ENCODE measurements at places on chromosomes 1 and 21. TPM values are rescaled to one million over a fixed set of nuclear protein-coding genes. Genes with fewer than 3 reads are reported as not detected.

GRCh38 chr1:154191990-154192461 lies at the start of gene TPM3:
Gene TPM3 (minus strand): TSS chr1:154192100. CDS start chr1:154192018, 82 bp downstream.
- no peak for DNase-seq

DNA sequence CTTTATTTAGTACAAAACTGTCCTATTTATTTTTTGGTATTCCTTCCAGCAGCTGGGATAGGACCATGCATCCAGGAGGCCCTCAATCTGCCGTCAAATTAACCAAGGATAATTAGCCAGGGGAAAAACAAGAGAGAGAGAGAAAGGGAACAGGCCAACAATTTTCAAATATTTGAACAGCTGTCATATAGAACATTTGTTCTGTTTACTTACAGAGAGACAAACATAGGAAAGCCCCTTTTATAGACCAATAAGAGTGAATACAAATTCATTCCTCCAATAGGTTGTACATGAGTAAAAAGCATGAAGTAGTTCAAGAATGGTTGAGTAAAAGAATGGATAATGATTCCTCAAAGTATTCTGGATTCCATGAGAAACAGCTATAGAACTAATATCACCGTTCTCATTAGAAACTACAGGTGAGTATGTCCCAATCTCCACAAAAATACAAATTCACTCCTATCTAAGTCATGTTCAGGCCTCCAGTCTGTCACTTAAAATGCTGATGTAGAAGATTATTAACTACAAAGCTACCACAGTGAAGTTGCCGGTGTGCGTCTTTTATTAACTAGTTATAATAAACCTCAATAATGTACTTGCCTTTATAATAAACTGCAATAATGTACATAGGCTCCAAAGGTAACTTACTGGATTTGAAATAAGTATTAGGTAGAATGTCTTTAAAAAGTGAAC lies 64.8 kb upstream of the GNG4 start:
- no peak for DNase-seq

DNA sequence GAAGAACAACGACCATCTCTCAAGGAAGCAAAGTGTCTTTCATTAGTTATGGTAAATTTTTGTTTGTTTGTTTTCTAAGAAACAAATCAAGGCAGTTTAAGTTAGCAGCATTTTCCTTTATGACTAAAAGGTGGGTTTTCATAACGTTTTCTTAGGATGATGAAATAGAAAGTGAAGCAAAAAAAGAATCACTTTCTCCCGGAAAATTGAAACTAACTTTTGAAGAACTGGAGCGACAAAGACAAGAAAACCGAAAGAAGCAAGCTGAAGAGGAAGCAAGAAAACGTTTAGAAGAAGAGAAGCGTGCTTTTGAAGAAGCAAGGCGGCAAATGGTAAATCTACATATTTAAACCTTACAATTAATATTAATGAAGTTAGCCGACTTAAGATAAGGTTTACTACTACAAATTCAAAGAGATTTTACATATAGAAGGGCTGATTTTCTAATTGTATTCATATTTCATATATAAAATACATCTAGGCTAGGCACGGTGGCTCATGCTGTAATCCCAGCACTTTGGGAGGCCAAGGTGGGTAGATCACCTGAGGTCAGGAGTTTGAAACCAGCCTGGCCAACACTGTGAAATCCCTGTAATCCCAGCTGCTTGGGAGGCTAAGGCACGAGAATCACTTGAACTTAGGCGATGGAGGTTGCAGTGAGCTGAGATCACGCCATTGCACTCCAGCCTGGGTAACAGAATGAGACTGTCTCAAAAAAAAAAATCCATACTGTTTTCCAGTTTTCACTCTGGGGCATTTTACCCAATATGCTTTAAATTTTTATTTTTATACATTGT lies 38.3 kb downstream of the NEXN start:
- no peak for DNase-seq

The PODN gene
- 250 TPM for total RNA-seq

GRCh38 chr1:6585081-6585722 lies 5.4 kb downstream of the ZBTB48 start:
- DNase-seq = no peak

DNA sequence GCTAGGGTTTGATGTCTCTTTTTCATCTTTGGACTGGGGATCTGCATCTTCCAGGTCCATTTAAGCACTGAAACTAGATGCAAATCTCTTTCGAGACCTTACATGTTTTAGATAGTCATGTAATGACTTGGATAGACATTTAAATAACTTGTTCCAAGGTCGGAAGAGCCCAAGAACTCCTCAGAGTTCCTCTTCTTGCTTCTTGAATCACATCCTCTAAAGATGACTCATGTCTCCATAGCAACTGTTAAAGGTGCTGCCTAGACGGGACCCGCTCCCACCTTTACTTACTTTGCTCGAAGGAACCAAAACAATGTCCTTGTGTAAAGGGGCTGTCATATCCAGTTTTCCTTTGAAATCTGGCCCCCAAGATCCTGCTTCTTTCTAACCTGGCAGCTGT lies 130.0 kb downstream of the EDEM3 start:
- no peak for DNase-seq

The SLAMF6 gene
- 2.2 TPM for total RNA-seq

DNA sequence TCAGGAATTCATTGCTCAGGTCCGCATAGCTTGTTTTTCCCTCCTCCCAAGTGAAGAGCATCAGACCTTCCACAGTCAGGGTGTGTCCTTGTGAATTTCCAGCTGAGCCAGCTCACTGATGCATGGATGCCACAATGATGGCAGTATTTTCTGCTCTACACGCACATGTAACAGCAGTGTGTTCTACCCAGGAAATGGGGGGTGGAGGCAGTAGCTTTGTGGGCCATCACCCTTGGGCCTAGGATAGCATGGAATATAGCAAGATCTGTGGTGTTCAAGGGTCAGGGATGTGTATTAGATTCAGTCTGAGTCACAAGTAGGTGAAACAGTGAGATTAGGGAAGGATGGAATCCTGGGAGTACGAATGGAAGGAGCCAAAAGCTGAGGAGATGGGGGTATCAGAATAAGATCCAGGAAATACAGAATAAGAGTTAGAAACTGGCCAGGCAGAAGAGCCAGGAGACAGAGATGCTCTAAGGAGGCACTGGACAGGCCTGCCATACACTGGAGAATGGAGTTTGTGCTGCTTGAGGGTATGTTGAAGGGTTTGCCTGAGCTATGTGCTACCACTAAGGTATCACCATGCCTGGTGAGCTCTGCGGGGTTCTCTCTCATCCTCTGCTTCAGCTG lies 90.6 kb upstream of the CNIH3 start:
- no peak for DNase-seq

GRCh38 chr1:202255343-202255742 lies 61.7 kb downstream of the LGR6 start:
- DNase-seq = no peak

GRCh38 chr1:211711315-211711705 lies 35.9 kb upstream of the NEK2 start:
- DNase-seq = no peak

DNA sequence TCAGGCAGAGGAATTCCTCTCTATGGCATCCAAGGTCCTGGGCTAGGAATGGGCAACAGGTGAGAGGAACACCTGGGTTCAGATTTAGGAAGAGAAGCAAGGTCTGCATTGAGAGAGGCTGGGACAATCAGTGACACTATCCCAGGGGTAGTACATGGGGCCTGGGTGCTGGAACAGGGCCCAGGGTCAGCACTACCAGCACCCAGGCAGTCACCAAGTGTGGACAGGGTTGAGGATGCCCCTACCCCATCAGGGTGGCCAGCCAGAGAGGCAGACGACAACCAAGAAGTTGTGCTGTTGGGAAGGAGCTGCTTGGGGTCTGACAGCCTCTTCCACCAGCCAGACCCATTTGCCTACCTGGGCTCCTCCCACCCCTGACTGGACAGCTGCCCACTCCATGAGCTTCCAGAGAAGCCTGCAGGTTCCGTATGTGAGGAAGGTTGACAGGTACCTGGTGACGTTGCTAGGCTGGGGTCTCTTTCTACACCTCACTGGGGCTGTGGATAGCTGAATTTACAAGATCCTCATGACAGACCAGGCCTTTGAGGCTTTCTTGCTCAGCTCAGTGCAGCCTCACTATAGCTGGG lies 13.9 kb downstream of the CYP4A11 start:
- no peak for DNase-seq
